ENCODE measurements at places on chromosomes 16 and 17.
A peak's percentile ranks its signal among the peaks of the same experiment; 100 is the strongest.

- no peak for DNase-seq
Measured at GRCh38 chr17:50268743-50269275, 5.5 kb upstream of the TMEM92 start.

DNA sequence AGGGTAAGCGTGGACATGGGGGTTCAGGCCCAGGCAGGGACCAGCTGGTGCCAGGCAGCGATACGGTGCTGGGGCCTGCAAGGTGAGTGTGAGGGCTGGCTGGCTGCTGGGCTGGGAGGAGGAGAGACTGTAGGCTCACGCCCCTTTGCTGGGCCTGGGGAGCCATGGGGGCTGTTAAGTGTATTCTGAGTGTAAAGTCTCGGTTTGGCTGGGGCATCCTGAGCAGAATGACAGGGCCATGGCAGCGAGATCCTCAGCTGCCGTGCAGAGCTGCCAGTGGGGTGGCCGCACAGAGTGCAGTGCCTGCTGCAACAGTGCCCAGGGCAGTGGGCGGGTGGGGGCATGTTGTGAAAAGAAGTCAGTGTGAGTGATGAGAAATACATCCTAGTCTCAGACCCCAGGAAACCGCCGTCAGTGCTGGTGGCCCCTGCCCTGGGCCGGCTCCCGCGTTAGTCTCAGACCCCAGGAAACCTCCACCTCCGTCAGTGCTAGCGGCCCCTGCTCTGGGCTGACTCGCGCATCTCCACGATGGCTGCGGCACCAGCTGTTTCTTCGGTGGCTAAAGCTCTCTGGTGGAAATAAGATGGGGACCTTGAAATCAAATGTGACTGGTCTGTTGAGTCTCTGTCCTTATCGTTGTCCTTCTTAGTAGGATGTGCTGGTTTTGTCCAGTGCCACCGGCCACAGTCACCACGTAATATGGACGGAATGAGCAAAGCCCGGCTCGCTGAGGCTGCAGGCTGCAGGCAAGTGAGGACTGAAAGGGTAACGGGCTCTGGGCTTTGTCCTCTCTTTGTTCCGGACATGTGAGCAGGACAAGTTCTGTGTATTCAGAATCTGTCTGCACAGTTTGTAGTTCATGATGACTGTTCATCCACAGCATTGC, 22.9 kb downstream of the ACSF3 start:
- no peak for DNase-seq

DNA sequence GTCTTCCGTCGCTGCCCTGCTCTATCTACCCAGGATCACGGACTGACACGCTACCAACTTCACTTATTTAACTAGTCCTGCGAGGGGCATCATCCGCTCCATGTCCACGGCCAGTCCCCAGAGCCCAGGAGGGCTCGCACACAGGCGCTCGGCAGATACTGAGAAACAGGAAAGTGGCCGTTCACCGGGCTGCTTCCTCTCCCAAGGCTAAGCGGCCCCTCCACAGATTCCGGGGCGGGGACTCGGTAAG, 388 bp downstream of the OXLD1 start:
- DNase-seq, result peak; percentile 58

- no peak for DNase-seq
Measured at GRCh38 chr17:51397361-51398127, 137.2 kb downstream of the UTP18 start.

- DNase-seq, result peak; percentile 94
Measured at GRCh38 chr16:3880623-3881498, at the start of gene CREBBP. TSS of gene CREBBP (minus strand) at chr16:3880713. CDS start at chr16:3879916, 797 bp downstream.

DNA sequence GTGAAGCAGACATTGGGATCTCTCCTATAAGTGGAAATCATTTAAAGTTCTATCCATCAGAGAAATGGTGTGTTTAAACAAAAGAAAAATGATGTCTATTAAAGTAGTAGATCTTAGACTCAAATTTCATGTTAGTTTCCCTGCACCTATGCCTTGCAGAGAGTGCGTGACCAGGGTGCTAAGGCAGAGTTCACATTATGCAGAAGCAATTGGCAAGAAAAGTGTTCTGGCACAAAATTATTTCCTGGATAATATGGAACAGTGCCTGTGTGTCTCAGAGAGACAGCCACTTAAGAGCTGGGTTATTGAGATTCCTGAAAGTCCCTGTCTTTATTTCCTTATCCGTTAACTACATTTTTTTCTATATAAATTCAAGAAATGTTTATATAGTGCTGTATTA, 457.0 kb downstream of the CDH8 start:
- no peak for DNase-seq

- DNase-seq, result no peak
Measured at GRCh38 chr16:55248058-55248457, 75.9 kb upstream of the IRX6 start.

DNA sequence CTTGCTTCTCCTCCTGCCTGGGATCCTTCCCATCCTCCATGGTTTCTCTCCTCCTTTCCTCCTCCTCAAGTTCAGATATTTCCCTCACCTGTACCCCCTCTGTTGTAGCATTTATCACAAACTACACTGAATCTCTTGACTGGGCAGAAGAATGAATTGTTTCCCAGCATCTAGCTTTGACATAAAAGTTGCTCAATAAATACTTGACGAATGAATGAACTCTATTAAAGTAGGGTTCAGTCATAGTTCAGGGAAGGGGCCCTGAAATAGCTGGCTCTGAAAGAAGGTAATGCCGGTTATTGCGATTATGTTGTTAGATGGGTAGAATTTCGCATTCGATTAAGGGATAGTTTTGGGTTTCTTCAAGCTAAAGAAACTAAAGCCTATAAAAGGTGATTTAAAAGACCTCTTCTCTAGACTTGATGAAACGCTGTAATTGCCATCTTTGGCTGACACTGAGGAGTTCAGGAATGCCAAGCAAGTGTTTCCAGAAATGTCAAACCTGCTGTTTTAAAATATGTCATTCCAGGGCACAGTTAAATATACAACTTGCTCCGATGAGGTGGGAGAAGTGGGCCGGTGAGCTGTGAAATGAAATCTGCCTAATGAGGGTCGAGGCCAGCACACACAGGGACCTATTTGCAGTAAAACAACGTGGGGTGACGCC, 1.0 kb upstream of the CPD start:
- DNase-seq, result no peak

- DNase-seq, result peak; percentile 88
Measured at GRCh38 chr16:17416461-17417311, 54.1 kb downstream of the XYLT1 start.

GRCh38 chr17:76022285-76022684, 4.8 kb downstream of the EVPL start:
- no peak for DNase-seq

- DNase-seq, result no peak
Measured at GRCh38 chr16:28858421-28858820, 5.2 kb upstream of the SH2B1 start.

GRCh38 chr17:16516594-16517051, 24.6 kb upstream of the LRRC75A start:
- no peak for DNase-seq

GRCh38 chr17:73539166-73539565, 105.1 kb downstream of the SDK2 start:
- no peak for DNase-seq

DNA sequence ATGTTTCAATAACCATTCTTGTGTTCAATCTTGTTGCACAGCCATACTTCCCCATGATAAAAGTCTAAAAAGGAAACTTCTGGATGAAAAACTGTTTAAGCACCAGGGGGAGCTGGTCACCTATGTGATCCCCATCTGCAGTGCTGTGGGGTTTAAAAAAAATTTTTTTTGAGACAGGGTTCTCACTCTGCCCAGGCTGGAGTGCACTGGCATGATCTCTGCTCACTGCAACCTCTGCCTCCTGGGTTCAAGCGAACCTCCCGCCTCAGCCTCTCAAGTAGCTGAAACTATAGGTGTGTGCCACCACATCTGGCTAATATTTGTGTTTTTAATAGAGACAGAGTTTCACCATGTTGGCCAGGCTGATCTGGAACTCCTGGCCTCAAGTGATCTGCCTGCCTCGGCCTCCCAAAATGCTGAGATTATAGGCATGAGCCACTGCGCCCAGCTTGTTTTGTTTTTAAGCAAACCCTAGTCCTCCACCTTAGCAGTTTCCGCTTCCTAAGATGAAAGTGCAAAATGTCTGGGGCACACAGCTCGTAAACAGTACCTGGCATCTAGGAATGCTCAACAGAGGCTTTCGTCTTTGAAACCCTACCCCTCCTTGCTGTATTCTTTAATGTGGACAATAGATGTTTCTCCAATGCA, 25.4 kb downstream of the DNAJA2 start:
- DNase-seq, result peak; percentile 78

- DNase-seq, result no peak
Measured at GRCh38 chr16:4570086-4570485, 13.9 kb downstream of the C16orf96 start.

DNA sequence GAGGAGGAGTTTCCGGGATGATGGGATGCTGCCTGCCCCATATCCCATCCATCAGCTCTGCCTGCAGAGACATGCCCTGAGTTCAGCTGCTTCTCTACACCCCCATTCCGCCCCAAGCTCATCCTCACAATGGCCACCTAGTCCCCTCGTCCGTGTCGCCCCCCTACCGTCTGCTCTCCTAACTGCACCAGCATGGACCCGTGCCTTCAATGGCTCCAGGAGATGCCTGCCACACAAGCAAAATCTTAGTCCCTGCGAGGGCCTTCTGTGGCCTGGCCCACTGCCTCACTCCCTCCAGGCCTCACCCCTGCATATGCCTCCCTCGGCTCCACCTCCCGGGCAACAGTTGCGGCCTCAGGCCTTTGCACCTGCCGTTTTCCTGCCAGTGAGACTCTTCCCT, 1.8 kb upstream of the TELO2 start:
- DNase-seq, result no peak

DNA sequence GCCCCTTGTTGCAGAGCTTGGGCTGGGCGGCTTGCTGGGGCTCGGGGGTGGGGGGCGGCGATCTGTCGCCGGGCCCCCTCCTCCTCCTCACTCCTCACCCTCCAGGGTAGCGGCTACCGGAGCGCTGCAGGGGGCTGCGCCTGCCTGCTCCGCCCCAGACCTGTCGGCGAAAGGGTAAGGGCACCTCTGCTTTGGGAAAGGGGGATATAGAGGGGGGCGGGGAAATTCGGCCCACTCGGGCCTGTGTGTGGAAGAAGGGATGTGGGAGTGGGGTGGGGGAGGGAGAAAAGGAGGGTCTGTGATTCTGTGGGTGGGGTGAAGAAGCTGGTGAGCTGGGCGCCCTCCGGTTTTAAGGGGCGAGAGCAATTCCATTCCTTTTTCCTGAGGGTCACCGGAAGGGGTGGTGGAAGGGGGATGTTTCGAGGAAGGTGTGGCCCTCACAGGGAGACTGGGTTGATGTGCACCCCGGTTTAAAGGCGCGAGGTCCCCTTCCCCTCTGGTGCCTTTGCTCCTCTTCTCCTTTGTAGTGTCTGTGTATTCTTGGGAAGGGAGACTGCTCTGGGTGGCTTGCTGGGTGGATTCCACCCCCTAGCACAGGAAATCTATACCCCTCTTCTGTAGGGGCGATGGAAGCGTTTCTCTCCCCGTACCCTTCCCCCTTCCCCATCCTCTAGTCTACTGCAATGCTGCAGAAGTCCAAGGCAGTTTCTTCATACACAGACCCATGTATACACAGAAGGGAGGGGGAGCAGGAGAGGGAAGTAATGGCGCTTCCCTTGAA, 878 bp downstream of the TAOK1 start:
- peak; percentile 59 for DNase-seq

- peak; percentile 62 for DNase-seq
Measured at GRCh38 chr17:45895304-45895968, 1.1 kb downstream of the MAPT start.

DNA sequence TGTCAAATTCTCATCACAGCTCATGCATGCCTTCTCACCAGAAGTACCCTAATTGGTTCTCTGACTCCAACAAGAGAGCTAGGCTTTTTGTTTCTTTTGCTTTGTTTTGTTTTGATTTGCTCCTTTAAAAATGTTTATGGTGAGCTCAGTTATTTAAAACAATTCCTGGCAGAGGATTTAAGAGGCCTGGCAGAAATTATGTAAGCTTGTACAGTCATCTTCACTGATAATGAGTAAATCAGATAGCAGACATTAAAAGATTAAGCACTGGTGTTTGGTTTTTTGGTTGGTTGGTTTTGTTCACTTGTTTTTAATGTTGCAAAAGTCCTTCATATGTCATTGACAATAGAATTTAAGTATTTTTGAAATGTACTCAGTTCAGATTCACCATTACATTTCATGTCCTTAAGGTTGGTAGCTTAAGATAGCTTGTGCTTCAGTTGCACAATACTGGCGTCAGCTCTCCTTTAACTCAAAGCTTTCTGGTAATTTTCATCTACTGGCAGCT, 378.9 kb downstream of the CDH13 start:
- DNase-seq, result no peak

DNA sequence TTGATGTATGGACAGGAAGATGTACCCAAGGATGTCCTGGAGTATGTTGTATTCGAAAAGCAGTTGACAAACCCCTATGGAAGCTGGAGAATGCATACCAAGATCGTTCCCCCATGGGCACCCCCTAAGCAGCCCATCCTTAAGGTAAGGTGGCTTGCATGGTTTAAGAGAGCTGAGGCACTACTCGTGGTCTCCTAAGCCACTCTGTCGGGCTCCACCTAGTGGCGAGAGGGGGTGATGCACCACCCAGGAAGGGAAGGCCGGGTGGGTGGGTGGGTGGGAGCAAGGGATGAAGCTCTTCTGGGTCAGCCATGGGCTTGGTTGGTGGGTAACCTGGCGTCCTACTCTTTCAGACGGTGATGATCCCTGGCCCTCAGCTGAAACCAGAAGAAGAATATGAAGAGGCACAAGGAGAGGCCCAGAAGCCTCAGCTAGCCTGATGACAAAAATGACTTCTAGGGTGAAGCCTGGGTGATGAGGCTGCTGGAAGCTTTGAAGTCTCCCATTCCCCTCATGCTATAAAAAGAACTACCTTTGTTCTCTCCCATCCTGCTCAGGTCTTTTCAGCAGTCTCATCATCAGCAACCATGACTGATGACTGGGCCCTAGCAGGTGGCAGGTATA, 21.5 kb downstream of the GPR179 start:
- peak; percentile 41 for DNase-seq

GRCh38 chr16:71687861-71688260, 36.6 kb downstream of the PHLPP2 start:
- DNase-seq, result no peak

- DNase-seq, result no peak
Measured at GRCh38 chr16:74487634-74488495, 66.6 kb upstream of the CLEC18B start.

DNA sequence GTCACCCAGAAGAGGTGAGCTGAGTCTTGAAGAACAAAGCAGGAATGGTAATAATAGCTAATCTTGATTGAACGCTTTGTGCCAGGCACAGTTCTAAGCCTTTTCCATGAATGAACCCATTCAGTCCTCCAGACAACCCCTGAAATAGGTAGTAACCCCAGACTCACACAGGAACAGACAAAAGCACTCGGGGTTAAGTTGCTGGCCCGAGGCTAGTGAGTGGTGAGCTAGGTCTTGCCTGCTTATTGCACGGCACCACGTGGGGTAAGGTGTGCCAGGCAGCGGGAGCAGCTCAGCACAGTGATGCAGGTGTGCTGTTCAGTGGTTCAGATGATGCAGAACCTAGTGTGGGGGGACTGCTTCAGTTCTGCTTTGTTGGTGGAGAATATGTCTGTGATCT, 181.6 kb downstream of the RAB11FIP4 start:
- DNase-seq, result no peak

DNA sequence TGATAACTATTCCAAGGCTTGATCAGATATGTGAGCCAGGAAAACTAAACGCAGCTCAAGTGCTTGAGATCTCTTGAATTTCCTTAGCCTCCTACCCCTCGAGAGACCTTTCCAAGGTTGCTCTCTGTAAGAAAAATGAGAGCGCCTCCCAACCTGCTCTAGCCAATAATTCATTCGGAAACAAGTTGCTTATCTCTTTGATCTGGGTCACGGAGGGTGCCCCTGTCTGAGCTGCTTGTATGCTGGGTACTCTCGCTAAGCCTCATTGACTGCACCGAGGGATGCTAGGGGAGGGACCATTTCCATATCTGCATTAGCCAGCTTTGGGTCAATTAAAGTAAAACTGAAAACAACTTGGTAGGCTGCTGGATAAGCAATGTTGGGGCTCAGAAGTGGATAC, 70.1 kb upstream of the SHISA6 start:
- DNase-seq, result no peak

Measured in common myeloid progenitor, CD34-positive (primary cell).